H9 (cell line): ENCODE measurements at places on chromosomes 11 and 22. TPM values are rescaled to one million over a fixed set of nuclear protein-coding genes. Genes with fewer than 3 reads are reported as not detected.

DNA sequence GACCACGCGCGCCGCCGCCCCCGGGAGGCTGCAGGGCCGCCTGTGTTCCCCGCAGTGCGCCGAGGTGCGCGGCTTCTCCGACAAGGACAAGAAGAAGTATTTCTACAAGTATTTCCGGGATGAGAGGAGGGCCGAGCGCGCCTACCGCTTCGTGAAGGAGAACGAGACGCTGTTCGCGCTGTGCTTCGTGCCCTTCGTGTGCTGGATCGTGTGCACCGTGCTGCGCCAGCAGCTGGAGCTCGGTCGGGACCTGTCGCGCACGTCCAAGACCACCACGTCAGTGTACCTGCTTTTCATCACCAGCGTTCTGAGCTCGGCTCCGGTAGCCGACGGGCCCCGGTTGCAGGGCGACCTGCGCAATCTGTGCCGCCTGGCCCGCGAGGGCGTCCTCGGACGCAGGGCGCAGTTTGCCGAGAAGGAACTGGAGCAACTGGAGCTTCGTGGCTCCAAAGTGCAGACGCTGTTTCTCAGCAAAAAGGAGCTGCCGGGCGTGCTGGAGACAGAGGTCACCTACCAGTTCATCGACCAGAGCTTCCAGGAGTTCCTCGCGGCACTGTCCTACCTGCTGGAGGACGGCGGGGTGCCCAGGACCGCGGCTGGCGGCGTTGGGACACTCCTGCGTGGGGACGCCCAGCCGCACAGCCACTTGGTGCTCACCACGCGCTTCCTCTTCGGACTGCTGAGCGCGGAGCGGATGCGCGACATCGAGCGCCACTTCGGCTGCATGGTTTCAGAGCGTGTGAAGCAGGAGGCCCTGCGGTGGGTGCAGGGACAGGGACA, 2.7 kb downstream of the NLRP6 start:
- DNase-seq, result no peak
- no peaks in the 10 kb centered on the region for H3K4me1 ChIP-seq
- H3K27ac ChIP-seq, result no peak overlapping the region
- no peak overlapping the region for H3K4me3 ChIP-seq

- H3K4me1 ChIP-seq, result peaks cover 2% of the 10 kb centered on the region; the same call in 1 of the 2 replicates
- H3K27me3 ChIP-seq, result no peaks in the 10 kb centered on the region; the same call in 1 of the 2 replicates
Measured at GRCh38 chr11:12008790-12009616, 577 bp upstream of the DKK3 start.

DNA sequence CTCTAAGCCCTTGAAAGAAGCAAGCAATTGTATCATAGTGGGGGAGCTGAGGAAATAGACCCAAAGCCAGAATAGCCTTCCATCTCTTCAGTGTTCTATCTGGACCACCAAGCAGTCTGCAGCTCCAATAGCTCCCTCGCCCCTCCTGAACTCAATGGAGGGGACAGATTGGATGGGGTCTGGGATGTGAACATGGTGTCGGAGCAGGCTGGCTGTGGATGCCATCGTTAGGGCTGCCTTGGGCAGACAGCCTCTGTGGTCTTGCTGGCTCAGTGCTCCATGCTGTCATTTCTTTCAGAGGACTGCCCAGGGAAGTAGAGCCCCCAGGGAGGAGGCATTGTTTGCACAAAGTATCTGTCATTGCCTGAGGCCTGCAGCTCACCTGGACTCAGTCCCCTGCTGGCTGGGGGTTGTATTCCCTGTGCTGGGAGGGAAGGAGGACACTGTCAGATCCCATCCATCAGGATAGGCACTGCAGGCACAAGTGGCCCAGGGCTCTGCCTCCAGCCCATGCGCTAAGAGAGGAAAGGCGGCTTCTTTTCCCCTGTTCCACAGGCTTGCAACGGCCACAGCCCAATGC, 537.7 kb downstream of the BUD13 start:
- peak; percentile 60 for DNase-seq
- H3K27me3 ChIP-seq, result no peaks in the 10 kb centered on the region
- no peak overlapping the region for H3K27ac ChIP-seq
- no peaks in the 10 kb centered on the region for H3K36me3 ChIP-seq
- H3K4me3 ChIP-seq, result no peak overlapping the region

DNA sequence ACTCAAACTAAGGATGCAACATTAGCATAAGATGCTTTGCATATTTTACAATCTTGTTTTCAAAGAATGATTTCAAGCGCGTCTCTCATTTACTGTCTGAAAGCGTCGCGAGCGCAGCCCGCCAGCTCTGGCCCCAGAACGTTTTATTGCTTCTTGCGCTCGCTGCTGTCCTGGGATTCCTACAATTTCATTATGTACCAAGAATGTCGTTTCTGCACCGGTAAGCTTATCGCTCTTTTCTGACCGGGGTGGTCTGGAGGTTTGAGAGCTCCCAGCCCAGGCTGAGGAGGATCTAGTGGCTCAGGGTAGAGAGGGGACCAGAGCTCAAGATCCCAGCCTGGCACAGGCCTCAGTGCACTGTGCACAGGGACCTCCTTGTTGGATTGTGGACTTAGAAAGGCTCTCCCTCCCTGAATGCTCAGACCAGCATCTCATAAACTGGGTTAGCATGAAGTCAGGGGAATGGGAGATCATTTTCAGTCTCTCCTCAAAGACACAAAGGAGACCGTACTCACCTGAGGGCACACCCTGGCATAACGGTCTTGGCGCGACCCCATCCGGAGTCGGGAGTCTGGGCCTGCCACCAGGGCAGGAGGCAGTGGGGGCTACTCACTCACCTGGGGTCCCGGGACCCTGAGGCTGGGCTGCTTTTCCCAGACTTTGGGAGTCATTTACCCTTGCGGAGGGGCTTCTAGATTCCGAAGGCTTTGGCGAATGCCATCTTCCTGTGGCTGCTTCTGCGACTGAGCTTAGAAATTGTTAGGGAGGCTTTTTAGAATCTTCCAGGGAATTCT, 817.4 kb downstream of the BRD1 start:
- 0 out of 3 replicates have a peak overlapping the region, but pooled peaks have one; percentile 1 for H3K4me3 ChIP-seq
- no peaks in the 10 kb centered on the region for H3K4me1 ChIP-seq
- DNase-seq, result peak; percentile 9
- H3K27me3 ChIP-seq, result no peaks in the 10 kb centered on the region
- no peak overlapping the region for H3K27ac ChIP-seq

Gene OR4C3
- total RNA-seq, result not detected in 2 replicates

- no peak overlapping the region for H3K4me3 ChIP-seq
- no peak for DNase-seq
- no peak overlapping the region for H3K27ac ChIP-seq
Measured at GRCh38 chr11:14107050-14107430, 144.5 kb downstream of the SPON1 start.

GRCh38 chr11:45646275-45646927, 19.0 kb downstream of the CHST1 start:
- DNase-seq, result no peak
- peaks cover 4% of the 10 kb centered on the region; the same call in 1 of the 2 replicates for H3K4me1 ChIP-seq
- H3K27me3 ChIP-seq, result no peaks in the 10 kb centered on the region
- no peaks in the 10 kb centered on the region for H3K36me3 ChIP-seq
- no peak overlapping the region for H3K4me3 ChIP-seq
- no peak overlapping the region for H3K27ac ChIP-seq

DNA sequence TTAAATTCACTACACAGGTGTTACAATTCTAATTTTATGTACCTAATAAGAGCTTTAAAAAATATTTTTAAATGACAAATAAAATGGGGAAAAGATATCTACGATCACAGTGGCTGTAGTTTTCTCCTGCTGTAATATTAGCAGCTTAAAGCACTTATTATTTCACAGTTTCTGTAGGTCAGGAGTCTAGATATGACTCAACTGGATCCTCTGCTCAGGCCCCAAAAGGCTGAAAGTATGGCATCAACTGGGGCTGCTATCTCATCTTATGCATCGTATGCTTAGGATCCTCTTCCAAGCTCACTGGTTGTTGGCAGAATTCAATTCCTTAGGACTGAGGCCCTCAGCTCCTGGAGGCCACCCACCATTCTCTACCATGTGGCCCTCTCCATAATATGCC, 12.8 kb downstream of the FBXO3 start:
- H3K27ac ChIP-seq, result no peak overlapping the region
- H3K27me3 ChIP-seq, result no peaks in the 10 kb centered on the region
- H3K4me1 ChIP-seq, result no peaks in the 10 kb centered on the region
- no peak overlapping the region for H3K4me3 ChIP-seq
- peaks cover 37% of the 10 kb centered on the region for H3K36me3 ChIP-seq

DNA sequence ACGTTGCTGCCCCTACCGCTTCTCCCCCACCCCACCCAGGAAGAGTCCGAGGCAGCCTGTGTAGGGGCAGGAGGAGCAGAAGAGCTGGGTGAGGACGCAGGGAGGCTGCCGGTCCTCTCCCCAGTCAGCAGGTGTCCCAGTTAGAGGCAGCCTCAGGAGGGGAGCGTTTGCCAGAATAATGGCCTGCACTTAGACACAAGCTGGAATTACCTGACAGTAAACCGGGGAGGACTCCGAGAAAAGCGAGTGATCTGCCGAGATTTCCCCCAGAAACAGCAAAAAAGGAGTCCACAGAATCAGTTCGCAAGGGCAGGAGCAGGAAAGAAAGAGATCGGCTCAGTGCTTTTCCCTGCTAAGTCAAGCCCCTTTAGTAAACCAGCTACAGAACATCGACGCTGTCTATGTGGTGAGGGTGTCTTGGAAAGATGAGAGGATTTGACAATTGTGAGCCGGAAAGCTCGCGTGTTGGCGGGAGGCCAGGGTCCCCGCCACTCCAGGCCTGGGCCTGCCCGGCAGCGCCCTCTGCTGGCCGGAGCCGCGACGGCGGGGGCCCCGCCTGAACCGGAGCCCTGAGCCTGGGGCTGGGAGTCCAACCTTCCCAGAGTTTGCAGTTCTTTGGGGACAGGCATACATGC, 17.7 kb upstream of the THRSP start:
- peak; percentile 80 for DNase-seq
- no peak overlapping the region for H3K27ac ChIP-seq

Gene API5
- 147 and 151 TPM in 2 replicates for total RNA-seq

Gene IPO7
- total RNA-seq, result 192 and 205 TPM in 2 replicates

Gene PDGFB
- 6.1 and 7.1 TPM in 2 replicates for total RNA-seq

DNA sequence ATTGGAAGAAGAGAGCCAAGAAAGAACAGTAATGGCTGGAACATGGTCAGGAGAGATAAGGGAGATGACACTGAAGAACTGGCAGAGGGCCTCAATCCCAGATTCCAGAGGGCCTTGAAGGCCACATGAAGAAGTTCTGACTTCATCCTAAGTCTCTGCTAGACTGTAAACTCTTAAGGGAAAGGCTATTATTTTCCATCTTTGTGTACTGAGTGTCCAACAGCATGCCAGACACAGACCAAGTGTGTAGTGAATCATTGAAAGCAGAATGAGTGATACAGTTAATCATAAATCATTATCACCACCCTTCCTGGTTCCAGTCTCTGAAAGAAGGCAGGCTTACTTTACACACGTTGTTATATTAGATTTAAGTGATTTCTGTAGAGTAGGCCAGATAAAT, 185.3 kb upstream of the C11orf87 start:
- H3K27ac ChIP-seq, result no peak overlapping the region
- no peaks in the 10 kb centered on the region for H3K4me1 ChIP-seq
- H3K27me3 ChIP-seq, result no peaks in the 10 kb centered on the region
- DNase-seq, result no peak
- no peaks in the 10 kb centered on the region for H3K36me3 ChIP-seq
- no peak overlapping the region for H3K4me3 ChIP-seq

- H3K27me3 ChIP-seq, result no peaks in the 10 kb centered on the region; the same call in 1 of the 2 replicates
- no peak for DNase-seq
- no peak overlapping the region for H3K4me3 ChIP-seq
- H3K36me3 ChIP-seq, result peaks cover 53% of the 10 kb centered on the region
- H3K4me1 ChIP-seq, result no peaks in the 10 kb centered on the region
Measured at GRCh38 chr22:24067587-24068376, 56.7 kb downstream of the CABIN1 start.

GRCh38 chr22:23092217-23092955, 22.1 kb downstream of the GNAZ start:
- peaks cover 4% of the 10 kb centered on the region; the same call in 1 of the 2 replicates for H3K36me3 ChIP-seq
- H3K27ac ChIP-seq, result no peak overlapping the region
- H3K4me3 ChIP-seq, result no peak overlapping the region; the same call in 2 of the 3 replicates
- DNase-seq, result no peak
